ENCODE measurements at places on chromosomes 7 and 10.
A peak's percentile ranks its signal among the peaks of the same experiment; 100 is the strongest.

DNA sequence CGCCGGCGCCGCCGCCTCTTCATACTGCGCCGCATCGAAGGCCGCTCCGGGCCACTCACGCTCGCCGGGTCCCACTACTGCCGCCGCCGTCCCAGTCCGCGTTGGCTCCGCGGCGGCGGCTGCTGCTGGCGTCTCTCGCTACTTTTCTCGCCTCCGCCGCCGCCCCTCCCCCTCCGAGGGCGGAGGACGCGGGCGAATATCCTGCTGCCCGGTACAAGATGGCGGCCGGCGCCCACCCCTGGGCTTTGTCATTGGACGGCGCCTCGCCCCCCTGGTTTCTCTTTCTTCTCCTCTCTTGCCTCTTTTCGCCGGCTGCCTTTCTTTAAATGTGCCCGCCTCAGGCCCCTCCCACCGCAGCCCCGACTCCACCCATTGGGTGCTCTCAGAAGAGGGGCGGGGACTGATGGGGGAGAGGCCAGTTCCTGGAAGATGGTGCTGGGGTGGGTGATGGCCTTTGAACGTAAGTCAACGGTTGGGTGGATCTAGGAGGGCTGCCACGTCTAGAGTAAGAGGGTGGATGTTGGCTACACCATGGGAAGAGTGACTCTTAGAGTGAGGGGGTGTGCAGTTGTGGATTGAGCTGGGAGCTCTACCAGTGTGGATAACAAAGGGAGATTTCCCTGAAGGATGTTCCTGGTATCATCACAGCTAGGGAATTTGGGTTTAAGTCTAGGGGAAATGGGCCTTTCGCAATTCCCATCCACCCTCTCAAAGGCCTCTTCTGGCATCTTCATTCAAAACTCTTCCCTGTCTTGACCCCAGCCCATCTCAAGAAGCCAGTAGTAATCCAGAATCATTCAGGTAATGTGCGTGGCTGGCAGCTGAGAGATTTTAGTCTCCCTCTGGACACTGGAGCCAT lies at the start of gene CCDC71L:
Gene CCDC71L, minus strand, starts transcription at position 297 of the 859 bp plus-strand sequence. Its CDS starts 262 bp downstream, at position 35.
- peak within 1 kb of the TSS; percentile 71 for H3K4me3 ChIP-seq
- H3K36me3 ChIP-seq = no peaks in the 10 kb centered on the region
- peak; percentile 88 for DNase-seq

DNA sequence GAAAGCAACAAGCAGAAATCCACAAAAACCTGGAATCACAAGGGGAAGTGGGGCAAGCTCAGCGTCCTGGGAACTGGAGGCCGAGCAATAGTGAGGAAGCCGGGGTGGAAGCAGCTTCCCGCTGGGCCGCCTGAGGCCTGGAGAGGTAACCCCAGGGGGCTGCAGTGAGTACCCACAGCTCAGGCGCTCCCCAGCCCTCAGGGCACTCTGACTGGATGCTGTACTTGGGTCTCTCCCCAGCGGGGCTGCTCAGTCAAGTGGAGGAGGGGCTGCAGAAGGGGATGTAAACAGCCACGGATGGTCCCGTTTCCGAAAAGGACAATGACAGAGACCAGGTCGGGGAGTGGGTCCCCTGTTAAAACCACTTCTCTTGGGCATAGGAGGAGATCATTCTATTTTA lies 50.3 kb downstream of the SLIT1 start:
- no peak for DNase-seq
- H3K4me3 ChIP-seq = no peak overlapping the region
- no peak overlapping the region for H3K27ac ChIP-seq
- H3K4me1 ChIP-seq = no peaks in the 10 kb centered on the region
- peaks cover 6% of the 10 kb centered on the region for H3K27me3 ChIP-seq

GRCh38 chr10:79056736-79057391 lies 11.9 kb upstream of the ZMIZ1 start:
- H3K4me1 ChIP-seq = peaks cover 24% of the 10 kb centered on the region
- no peak overlapping the region for H3K27ac ChIP-seq
- no peak overlapping the region for H3K4me3 ChIP-seq
- no peaks in the 10 kb centered on the region for H3K36me3 ChIP-seq
- DNase-seq = no peak

DNA sequence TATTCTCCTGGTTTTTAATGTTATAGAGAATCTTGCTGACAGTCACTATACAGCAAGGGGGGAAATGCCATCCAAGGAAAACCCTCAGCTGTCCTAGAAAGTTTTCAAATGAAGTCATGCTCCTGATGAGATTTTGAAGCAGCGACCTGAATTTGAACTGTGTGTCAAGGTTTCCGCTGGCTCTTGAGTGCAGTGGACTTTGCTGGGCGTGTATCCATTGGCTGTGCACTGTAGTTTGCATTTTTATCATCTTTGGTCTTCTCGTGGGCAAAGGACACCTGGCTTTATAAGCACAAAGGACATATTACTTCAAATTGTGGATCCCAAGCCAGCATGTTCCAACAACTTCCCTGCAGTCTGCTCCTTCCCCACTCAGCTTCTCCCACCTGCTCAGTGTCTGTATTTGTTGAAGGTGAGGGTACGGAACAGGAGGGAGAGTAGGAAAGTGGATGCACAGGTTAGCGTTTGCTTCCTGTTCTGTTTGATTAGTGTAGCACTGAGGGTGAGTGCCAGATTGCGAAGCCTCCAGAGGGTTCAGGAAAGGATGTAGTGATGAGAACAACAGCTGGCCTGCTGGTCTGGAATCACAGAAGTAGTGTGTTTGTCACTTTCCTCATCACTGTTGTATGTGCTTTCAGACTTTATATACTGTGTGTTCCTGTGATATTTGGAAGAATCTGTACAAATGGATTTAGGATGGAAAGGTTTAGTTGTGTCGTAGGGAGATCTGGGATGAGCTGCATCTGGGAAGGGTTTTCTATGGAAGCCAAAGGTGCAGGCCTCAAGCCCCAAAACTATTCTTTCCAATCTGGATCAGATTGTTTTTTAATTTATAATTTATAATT lies 204.8 kb downstream of the BMPER start:
- no peaks in the 10 kb centered on the region for H3K4me1 ChIP-seq
- no peak overlapping the region for H3K4me3 ChIP-seq
- no peaks in the 10 kb centered on the region for H3K36me3 ChIP-seq
- DNase-seq = no peak
- H3K27me3 ChIP-seq = no peaks in the 10 kb centered on the region

DNA sequence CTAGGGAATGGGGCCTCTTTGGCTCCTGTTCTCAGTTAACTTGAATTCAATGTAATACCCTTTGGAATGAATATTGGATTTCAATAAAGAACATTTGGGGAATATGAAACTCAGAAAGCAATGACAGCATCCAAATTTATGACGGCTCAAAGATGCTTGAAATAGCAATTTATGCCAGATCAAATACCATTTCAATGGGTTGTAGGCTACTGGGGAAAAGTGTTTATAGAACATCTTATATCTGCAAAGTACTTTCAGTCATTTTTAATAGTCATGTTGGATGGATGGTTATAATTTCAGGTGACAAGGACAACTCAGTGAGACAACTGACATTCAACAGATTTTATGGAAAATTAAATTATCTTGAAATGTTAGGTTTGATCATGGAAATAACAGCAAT lies 772.7 kb downstream of the PHTF2 start:
- no peak overlapping the region for H3K27ac ChIP-seq
- no peaks in the 10 kb centered on the region for H3K36me3 ChIP-seq
- H3K4me1 ChIP-seq = no peaks in the 10 kb centered on the region
- H3K4me3 ChIP-seq = no peak overlapping the region
- no peak for DNase-seq

DNA sequence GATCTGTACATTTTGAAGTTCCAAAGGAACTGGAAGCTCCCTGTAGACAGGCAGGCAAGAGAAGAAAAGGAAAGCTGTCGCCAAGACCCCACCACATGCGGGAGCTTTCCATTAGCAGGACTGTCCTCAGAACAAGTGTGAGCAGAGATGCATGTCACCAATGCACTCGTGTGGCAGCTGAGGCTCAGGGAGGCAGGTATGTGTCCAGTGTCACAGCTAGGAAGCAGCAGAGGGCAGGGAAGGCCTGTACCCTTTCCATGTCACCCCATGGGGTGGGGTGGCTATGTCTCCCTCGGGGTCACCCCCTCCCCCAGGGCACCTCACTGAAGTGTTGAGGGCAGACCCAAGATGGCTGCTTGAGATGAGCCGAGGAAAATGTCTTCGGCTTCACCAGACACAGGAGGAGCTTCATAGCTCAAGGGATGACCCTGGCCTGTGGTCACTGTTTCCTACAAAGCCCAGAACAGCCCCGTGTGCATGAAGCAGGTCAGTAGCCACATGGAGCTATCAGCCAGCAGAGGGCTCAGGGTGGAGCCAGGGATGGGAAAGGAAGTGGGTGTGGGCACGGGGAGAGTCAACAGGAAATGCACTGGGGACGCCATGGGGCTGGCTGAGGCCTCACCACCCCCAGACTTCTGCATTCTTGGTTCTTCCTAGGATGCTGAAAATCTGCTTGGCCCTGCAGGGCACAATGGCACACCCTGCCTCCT lies 96.6 kb downstream of the FAM53B start:
- DNase-seq = peak; percentile 68
- H3K27ac ChIP-seq = peak overlapping the region; percentile 78
- peak overlapping the region; percentile 35 for H3K4me3 ChIP-seq
- peaks cover 14% of the 10 kb centered on the region for H3K36me3 ChIP-seq

GRCh38 chr7:24035366-24036032 lies 248.5 kb upstream of the NPY start:
- H3K36me3 ChIP-seq = no peaks in the 10 kb centered on the region
- H3K4me1 ChIP-seq = no peaks in the 10 kb centered on the region
- no peak overlapping the region for H3K27ac ChIP-seq
- DNase-seq = no peak
